ENCODE measurements at places on chromosomes 16 and 17. TPM values are rescaled to one million over a fixed set of nuclear protein-coding genes. Genes with fewer than 3 reads are reported as not detected.

HOXB3 gene
- 8.1 TPM for total RNA-seq

DNAH9 gene
- total RNA-seq = not detected

CLEC3A gene
- not detected for total RNA-seq

MYH8 gene
- total RNA-seq = not detected

DNA sequence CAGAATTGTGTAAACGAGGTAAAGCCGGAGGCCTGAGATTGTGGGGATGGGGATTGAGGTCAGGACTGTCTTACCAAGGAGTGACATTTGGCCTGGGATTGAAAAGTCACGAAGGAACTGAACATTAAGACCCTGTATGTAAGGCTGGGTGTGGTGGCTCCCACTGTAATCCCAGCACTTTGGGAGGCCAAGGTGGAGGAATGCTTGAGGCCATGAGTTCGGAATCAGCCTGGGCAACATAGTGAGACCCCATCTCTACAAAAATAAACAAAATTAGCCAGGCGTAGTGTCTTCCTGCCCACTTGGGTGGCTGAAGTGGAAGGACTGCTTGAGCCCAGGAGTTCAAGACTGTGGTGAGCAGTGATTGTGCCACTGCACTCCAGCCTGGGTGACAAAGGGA, 75.5 kb downstream of the JPH3 start:
- no peak for DNase-seq

DNA sequence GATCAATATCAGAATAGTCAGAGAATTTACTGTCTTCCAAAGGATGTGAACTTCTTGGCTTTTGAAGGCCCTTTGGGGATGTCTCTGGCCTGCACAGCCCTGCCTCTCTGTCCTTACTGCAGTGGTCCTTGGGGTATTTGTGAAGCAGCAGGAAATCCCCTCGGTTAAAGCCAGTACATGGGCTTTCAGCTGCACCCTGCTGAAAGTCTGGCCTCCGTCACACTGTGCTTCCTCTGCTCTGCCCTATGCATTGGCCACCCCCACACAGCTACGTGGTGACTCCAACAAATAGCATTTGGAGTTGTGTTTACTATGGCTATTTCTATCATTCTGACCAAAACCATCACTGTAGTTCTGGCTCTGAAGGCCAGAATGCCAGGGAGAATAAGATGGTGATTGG, 21.2 kb downstream of the SYCE1L start:
- no peak for DNase-seq

DNA sequence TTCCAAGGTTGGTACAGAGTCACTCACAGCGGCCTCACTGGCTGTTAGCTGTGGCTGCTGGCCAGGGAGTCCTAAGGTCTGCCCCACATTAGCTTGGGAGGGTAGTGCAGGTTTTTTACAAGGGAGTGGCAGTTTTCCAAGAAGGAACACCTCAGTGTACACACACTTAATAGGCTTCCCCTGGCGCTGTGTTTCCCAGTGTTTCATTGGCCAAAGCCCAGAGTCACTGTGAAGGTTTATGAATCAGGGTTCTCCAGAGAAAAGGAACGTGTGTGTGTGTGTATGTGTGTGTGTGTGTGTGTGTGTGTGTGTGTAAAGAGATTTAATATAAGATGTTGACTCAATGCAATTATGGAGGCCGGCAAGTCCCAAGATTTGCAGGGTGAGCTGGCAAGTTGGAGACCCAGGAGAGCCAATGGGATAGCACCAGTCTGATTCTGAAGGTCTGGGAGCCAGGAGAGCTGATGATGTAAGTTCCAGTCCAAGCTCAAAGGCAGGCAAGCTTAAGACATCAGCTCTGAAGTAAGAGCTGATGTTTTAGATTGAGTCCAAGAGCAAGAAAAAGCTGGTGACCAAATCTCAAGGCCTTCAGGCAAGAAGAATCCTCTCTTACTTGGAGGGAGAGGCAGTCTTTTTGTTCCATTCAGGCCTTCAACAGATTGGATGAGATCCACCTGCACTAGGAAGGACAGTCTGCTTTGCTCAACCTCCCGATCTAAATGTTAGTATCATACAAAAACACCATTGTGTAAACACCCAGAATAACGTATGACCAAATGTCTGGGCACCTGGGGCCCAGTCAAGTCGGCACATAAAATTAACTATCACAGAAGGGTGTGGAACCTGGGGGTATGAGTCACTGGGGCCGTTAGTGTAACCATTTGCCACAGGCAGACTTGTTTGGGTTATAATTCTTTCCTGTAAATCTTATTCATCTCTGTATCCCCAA, 206.8 kb downstream of the PRKCA start:
- DNase-seq = peak; percentile 70

- no peak for DNase-seq
Observed at GRCh38 chr17:13813347-13814240, 211.9 kb upstream of the HS3ST3A1 start.

GRCh38 chr17:34641368-34641767, 62.0 kb downstream of the TMEM132E start:
- DNase-seq = no peak

DNA sequence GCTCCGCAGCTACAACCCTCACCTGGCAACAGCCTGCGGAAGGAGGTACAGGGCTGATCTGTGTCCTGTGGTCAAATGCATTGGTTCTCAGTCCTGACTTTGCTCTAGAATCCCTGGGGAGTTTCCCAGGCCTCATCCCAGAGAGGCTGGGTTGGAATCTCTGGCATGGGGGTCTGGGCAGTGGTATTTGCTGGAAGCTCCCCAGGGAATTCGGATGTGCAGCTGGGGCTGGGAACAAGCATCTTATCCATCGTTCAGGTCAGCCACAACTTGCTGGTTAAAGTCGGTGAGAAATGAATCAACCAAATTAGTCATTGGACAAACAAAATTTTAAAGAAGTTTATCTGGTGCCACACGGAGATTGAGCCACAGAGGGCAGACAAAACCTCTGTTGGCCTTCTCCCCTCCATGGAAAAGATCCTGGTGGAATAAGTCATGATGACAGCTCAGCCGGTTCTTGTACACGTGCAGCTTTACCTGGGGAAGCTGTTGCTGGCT, 231.2 kb downstream of the FOXL1 start:
- DNase-seq = no peak

DNA sequence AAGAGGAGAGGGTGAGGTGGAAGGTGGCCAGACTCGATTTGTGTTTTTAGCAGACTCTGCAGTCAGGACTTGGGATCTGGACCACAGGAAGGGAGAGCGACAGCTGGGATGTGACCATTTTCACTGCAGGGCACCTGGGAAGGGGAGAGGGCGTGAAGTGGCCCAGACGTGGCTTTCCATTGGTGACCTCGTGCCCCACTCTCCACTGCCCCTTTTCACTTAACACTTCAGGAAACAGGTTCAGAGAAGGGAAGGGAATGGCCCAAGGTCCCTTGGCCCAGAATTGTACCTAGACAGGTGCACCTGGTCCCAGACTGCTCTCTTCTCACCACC, 22.9 kb upstream of the MPRIP start:
- DNase-seq = no peak

GRCh38 chr16:56643080-56643778, 4.8 kb downstream of the MT1A start:
- DNase-seq = peak; percentile 87

- DNase-seq = peak; percentile 71
Observed at GRCh38 chr16:84617041-84617790, 662 bp downstream of the COTL1 start.
